ENCODE measurements at places on chromosomes 5 and 9. TPM values are rescaled to one million over a fixed set of nuclear protein-coding genes. Genes with fewer than 3 reads are reported as not detected.

ZSWIM6 gene
- 9.9 TPM for total RNA-seq

TMEM232 gene
- 1.6 TPM for total RNA-seq

CCDC192 gene
- total RNA-seq = not detected

TNIP1 gene
- 42.8 TPM for total RNA-seq

CFAP157 gene
- not detected for total RNA-seq

LCN12 gene
- total RNA-seq = not detected

IL3 gene
- not detected for total RNA-seq

PCDHAC2 gene
- total RNA-seq = 2.1 TPM

INSL4 gene
- total RNA-seq = not detected

LVRN gene
- total RNA-seq = 1.6 TPM

ZNF483 gene
- total RNA-seq = 8.9 TPM

PRRT1B gene
- not detected for total RNA-seq

CDH18 gene
- total RNA-seq = 12.0 TPM

ADGRD2 gene
- total RNA-seq = not detected

PCDHB4 gene
- 1.6 TPM for total RNA-seq

FOXD4 gene
- total RNA-seq = 0.52 TPM

PMPCA gene
- total RNA-seq = 30.3 TPM

MAST4 gene
- 10.4 TPM for total RNA-seq

RNF208 gene
- total RNA-seq = not detected

SLC25A2 gene
- total RNA-seq = 0.52 TPM

ANKRD31 gene
- under 0.01 TPM for total RNA-seq

SLC25A46 gene
- total RNA-seq = 32.9 TPM

MARVELD2 gene
- total RNA-seq = 0.52 TPM

FAM81B gene
- 1.0 TPM for total RNA-seq

IL9 gene
- not detected for total RNA-seq

PAEP gene
- not detected for total RNA-seq

GLDC gene
- under 0.01 TPM for total RNA-seq

CNOT6 gene
- total RNA-seq = 15.1 TPM

CDH9 gene
- total RNA-seq = not detected

LRRC19 gene
- total RNA-seq = not detected

PCDHB10 gene
- total RNA-seq = 2.6 TPM

LPAR1 gene
- total RNA-seq = 45.9 TPM

POU4F3 gene
- total RNA-seq = not detected

RLN2 gene
- not detected for total RNA-seq

ADRB2 gene
- 3.1 TPM for total RNA-seq

PTPRD gene
- total RNA-seq = 75.7 TPM

ZNF169 gene
- total RNA-seq = 3.7 TPM

SCGB3A1 gene
- 1.0 TPM for total RNA-seq

PFN3 gene
- total RNA-seq = not detected

ACOT12 gene
- 0.52 TPM for total RNA-seq

PPP3R2 gene
- total RNA-seq = not detected

PSD2 gene
- 0.52 TPM for total RNA-seq

TLE1 gene
- 65.2 TPM for total RNA-seq

KCNV2 gene
- not detected for total RNA-seq

TMEM252 gene
- total RNA-seq = not detected

SLC6A18 gene
- total RNA-seq = not detected

PCDHGC5 gene
- 2.1 TPM for total RNA-seq

TEX10 gene
- 29.2 TPM for total RNA-seq

OBP2B gene
- total RNA-seq = not detected

KIF4B gene
- under 0.01 TPM for total RNA-seq

SLC4A9 gene
- total RNA-seq = not detected
